Frontal cortex (tissue), 4 donors: ENCODE measurements at places on chromosomes 5 and 9. TPM values are rescaled to one million over a fixed set of nuclear protein-coding genes. Genes with fewer than 3 reads are reported as not detected.

Gene SEMA5A
- total RNA-seq = 9.0 TPM

Gene LCN1
- not detected for total RNA-seq

DNA sequence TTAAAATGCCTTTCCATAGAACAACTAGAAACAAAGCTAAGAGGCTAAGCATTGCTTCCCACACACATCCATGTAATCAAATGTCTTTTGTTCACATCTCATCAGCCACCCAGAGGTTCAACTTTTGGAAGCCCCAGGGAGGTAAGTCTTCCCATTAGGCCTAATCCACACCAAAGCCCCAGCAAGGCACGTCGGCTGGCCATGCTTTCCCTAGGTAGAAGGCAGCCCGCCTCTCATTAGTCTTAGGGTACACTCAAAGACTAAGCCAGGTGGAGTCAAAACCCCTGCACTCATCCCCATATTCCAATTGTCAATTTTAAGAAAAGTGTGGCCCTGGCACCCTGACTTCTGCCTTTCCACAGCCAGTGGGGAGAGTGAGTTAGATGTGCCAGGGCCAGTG lies 87.9 kb downstream of the ATPSCKMT start:
- no peak for DNase-seq

DNA sequence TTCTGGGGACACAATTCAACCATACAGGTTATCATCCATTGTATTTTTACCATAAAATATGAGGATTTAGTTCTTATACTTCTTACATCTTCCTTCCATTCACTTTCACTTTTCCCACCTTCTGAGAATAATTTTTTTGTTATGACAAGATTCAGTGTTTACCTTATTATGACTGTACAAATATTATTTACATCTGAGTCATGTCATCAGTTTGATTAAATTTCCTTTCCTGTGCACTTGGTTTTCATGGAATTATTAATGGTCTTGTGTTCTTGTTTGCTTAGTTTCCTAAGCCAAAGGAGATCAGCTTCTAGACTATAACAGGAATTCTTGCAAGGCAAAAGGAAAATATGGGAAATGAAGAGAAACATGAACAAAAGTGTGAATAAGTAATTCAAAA lies 366.5 kb downstream of the TMEM38B start:
- no peak for DNase-seq

GRCh38 chr9:99112750-99113413 lies 8.0 kb downstream of the TGFBR1 start:
- DNase-seq = no peak

Gene ADGRV1
- total RNA-seq = 98.6 TPM
